ENCODE measurements at places on chromosomes 5 and 9.

DNA sequence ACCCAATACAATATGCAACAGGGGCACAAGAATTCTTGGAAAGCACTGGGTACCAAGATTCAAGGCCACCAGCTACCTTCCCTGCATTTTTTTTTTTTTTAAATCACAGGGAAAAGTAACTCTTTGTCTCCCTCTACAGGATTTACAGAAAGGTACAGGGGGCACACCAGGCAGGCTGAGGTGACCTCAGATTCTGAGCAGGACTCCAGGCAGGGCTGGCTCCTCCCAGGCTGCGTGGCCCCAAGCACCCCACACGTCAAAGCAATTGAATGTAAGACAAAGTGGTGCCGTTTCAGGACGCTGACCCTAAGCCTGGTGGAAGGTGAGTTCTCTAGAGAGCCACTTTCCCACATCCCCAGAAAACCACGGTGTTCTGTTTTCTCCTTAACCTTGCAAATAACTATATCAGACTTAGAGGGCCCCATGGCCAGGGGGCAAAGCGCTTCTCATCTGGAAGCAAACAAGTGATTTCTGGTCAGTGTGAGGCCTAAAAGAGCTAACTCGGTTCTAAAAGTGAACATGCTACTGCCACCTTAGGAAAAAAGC, 222.6 kb downstream of the ROR2 start:
- no peak for DNase-seq

DNA sequence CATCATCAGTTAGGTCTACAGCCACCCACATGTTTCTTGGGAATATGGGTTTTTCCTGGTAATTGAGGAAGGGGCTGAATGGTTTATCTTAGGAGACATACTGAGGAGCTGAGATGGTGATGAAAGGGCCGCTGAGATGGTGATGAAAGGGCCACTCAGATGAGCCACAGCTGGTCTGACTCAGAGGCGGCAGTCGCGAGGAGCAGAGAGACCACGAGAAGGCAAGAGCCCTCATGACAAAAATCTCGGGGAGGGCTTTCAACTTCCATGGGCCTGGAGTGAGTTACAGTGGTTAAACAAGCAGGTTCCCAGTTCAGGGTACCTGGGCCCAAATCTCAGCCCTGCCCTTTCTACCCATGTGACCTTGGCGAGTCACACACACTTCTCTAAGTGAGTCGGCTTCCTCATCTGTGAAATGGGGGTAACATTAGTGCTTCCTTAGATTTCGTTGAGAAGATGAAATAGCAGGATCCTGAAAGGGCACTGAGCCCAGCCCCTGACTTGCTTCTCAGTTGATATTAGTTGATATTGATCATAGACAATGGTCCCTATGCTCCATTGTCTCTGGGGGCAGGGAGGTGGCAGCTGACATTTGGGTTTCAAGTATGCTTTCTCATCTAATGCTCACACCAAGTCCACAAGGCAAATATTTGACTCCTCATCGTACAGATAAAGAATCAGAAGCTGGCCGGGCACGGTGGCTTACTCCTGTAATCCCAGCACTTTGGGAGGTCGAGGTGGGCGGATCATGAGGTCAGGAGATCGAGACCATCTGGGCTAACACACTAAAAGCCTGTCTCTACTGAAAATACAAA, 169.5 kb downstream of the RGS3 start:
- no peak for DNase-seq

DNA sequence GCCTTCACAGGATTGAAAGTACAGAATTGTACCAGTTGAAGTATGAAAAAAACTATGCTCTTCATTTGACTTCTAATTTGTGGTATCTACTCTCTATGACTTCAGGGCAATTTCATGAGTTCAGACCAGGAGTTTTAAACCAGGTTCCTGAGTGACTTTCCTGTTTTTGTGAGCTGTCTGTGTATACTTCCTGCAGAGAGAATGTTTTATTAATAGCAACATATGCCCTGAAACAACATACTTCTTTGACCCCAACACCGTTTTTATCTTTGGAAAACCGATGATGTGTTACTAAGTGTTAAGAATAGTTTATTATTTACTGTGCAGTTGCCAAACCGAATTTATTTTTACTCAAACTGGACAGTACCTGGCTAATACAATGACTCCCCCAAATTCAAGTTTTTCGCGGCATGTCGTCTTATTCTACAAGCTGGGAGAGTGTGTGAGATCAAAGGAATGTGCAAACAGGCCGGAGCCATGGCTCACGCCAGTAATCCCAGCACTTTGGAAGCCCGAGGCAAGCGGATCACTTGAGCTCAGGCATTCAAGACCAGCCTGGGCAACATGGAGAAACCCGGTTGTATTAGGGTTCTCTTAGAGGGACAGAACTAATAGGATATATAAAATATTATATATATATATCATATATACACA, 58.7 kb upstream of the ERBIN start:
- DNase-seq = no peak

DNA sequence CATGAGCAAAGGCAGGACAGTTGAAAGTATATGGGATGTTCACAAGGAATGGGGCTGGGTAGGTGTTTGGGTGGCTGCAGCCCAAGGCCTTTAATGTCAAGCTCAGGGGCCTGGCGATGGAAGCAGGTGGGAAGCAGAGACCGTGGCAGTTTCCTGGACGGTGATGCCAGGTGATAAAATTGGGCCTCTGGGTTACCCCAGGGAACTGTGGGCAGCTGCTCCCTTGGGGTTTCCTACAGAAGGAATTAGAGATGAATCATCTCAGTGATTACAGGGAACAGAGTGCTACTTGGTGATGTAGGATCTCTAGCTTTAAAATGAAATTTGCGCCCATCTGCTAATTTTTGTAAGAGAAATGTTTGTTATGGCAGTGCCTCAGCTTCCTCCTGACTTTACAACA, 39.2 kb downstream of the TSTD2 start:
- DNase-seq = no peak

DNA sequence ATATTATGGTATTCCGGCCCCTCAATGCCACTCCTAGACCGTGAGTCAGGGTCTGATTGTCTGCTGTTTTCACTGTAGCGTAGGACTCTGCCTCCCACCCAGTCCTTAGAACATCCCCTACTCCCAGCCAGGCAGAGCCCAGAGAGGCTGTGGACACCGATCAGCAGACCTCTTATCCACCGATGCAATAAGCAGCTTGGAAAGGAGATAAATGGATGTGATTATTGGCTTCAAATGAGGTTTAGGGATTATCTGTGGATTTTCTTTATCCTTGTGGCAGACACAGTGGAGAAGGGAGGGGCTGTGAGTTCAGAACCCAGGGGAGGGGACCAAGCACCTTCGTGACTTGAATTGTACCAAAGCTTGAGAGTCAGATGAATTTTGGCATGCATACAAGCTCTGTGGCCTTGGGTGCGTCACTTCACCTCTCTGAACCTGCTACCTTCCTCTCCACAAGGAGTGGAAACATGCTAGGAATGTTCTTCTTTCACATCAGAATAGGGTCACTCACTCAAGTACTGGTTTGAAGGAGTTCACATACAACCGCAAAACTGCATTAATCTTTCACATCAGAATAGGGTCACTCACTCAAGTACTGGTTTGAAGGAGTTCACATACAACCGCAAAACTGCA, 83.1 kb upstream of the CPLX2 start:
- DNase-seq = no peak

GRCh38 chr5:94314460-94315131, 303.8 kb downstream of the KIAA0825 start:
- no peak for DNase-seq

- no peak for DNase-seq
Measured at GRCh38 chr9:114388764-114389375, 1.1 kb upstream of the AKNA start.

DNA sequence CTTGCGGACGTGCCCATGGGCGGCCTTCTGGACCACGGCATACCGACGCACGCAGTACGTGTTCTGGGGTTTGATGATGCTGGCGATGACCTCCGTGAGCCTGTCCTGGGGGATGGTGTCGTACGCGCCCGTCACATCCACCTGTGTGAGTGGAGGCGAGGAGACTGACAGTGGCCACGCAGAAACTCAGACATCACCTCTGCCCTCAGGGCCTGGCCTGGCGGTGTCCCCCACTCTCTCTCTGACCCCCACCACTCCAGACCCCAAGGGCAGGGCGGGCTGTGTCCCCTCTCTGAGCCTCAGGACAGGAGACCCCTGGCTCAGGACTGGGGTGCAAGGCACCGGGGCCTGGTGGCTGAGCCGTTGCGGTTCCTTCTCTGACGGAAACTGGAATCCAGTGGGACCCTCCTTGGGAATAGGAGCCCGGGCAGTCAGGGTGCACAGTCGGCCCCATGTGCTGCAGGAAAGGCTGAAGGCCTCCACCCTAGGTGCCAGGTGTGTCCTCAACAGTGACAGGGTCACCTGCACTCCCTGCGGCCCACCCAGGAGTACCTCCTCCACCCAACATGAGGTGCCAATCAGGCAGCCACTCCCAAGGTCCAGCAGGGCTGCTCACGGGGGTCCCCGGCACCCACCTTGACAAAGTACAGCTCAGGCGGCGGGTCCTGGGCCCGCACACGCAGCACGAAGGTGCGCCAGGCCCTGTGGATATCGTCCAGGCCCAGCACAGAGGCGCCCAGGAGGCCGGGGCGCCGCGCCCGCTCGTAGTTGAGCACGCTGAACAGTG, 16.0 kb downstream of the TERT start:
- DNase-seq = no peak

- no peak for DNase-seq
Measured at GRCh38 chr5:87327998-87328397, 60.3 kb downstream of the RASA1 start.

DNA sequence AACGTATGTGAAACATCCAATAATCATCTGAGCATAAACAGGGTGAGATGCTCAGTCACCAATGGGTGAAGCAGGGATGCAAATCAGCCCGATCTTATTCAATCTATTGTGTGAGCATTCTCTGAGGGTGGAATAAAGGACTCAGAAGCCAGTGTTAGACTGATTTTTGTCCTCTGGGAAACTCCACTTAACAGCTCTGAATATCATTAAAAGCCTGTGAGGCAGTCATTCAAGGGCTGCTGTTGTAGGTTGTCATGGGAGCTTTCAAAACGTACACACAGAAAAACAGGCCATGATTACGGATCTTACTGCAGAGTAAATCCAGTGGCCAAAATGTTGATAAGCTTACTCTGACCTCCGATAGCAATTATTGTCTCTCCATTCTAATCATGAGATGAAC, 266.5 kb upstream of the EFNA5 start:
- no peak for DNase-seq

DNA sequence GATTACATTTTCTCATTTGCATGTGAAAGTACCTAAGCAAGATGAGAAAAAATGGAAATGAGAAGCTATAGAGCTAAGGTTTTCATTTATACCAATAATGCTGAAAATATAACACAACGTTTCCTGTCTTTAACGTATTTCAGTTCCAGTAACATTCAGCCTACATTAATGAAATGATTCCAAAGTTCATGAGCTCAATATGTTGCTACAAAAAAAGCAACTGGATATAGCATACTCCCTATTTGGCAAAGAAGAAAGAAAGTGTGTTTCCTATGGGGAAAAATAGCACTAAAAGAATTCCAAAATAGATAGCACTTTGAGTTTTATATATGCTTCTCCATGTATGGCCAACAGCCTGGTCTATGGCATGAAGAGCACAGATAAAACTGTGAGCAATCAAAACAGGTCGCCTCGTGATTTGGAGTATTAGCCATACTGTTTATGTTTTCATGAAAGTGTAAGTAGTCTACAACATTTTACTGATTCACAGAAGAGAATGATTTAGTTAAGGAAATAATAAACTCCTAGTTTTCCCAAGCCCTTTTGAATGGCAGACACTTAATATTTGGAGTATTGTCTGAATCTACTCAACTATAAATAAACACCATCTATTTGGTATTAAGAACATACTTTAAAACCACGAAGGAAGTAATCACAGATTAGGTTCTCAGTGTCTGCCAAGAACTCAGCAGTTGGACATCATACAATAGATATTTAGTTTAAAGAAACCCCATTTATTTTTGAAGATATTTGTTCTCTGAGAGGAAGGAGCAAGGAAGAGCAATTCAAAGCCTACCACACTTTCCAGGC, 258.7 kb upstream of the RASA1 start:
- no peak for DNase-seq

DNA sequence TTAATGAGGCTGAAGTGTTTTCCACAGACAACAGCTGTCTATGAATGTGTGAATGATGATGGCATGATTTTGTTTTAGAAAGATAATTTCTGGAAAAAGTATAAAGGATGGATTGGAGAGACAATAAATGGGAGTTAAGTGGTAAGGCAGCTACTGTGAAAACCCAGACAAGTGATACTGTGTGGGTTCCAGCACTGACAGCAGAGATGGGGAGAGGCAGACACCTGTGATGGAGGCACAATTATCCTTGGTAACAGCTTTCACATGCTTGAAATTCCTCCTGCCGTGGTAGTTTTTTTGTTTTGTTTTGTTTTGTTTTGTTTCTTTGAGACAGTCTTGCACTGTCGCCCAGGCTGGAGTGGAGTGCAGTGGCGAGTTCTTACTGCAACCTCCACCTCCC, 189.3 kb downstream of the DEPDC1B start:
- DNase-seq = no peak

- DNase-seq = no peak
Measured at GRCh38 chr5:59522201-59522831, 371.2 kb downstream of the PDE4D start.

GRCh38 chr5:56464935-56465768, 232.0 kb upstream of the ANKRD55 start:
- DNase-seq = no peak

DNA sequence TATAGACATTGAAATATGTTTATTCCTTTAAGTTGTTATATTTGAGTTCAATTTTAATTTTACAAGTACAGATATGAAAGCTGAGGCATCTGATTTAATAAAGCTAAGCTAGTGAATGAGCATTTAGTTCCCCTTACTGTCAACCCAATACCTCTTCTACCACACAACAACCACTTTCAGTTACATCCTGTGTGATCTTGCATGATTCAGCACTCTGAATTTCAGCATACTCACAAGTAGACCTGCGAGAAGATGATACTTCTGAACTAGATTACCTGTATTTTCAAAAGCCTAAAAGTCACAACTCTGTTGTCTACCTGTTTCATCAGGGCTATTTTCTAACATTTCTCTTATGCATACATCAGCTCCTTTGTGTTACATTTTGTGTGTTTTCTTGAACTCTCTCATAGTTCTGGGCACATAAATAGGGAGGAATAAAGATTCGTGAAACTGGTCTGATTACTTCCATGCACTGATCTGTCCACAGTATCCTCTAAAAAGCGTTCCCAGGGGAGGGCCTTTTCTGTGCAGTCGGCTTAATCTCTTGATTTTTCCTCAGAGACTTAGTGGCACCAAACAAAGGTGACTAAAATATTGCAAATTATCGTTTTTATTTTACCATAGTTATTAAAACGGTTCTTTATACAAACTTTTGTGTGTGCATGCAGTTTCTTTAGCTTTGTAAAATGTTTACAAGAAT, 2025.5 kb upstream of the NUDT12 start:
- no peak for DNase-seq

DNA sequence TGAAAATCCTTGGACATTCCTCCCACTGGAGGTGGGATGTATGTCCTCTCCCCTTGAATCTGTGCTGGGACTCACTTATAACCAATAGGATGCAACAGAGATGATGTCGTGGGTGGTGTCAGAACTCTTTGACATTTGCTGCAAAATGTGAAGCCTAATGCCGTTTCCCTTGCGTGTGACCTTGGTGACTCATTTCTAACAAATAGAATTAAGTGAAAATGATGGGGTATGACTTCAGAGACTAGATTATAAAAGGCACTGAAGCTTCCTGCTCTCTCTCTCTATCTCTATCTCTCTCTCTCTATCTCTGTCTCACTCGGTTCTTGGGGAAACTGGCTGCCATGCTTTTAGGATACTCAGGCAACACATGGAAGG, 126.1 kb upstream of the STC2 start:
- DNase-seq = no peak

- DNase-seq = no peak
Measured at GRCh38 chr5:71769287-71769686, 50.2 kb downstream of the CARTPT start.

Measured in activated effector memory CD4-positive, alpha-beta T cell treated with Interleukin-2 at 50 U/mL for 16 hours (primary cell).